HFFc6 (cell line): ENCODE measurements at places on chromosomes 11 and 22.

GRCh38 chr22:40396882-40397281 lies 26.5 kb downstream of the SGSM3 start:
- no peak for DNase-seq

GRCh38 chr11:23284631-23285030 lies 424.4 kb upstream of the CCDC179 start:
- DNase-seq: peak; percentile 32

DNA sequence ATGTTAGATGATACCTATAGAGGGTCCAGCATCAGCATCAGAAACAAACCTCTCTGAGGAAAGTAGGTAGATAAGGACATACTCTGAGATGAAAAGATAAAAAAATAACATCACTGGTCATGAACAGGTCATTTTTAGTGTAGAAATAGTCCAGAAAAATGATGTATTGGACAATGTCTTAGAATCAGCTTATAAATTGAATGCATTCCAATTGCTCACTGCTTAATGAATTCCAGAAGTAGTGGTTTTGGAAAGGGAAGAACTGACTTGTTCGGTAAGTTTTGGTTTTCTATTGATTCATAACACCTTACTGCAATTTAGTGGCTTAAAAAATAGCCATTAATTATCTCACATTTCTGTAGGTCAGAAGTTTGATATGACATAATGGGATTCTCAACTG lies 929.5 kb upstream of the CCDC90B start:
- no peak for DNase-seq

GRCh38 chr11:45113807-45114206 lies 32.6 kb upstream of the PRDM11 start:
- DNase-seq: no peak

DNA sequence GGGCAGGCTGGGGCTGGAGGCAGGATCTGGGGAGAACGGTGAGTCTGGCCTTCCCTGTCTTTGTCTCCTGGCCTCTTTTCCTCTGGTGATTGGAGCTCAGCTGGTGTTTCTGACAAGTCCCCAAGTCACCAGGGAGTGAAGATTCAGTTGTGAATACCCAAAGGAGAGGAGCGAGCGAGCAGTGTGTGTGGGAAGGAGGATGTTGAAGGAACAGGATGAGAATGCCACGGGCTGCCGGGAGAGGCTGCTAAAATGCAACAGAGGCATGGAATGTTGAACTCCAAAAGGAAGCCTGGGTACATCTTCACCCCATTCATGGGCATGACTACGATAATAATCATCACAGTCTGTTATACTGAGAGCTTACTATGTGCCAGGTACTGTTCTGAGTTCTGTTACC lies 163.3 kb downstream of the CEP164 start:
- DNase-seq: no peak

- DNase-seq: no peak
These were observed 43.2 kb downstream of the MACROD1 start for GRCh38 chr11:64122411-64123410.

DNA sequence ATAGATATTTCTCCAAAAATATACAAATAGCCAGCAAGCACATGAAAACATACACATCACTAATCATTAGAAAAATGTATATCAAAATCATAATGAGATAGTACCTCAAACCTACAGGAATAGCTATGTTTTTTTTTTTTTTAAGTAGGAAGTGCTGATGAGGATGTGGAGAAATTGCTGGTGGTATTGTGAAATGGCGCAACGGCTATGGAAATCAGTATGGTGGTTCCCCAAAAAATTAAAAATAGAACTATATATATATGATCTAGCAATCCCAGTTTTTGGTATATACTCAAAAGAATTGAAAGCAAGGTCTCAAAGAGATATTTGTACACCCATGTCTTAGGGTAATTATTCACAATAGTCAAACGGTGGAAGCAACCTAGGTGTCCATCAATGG lies 46.0 kb upstream of the HIPK3 start:
- DNase-seq: no peak

DNA sequence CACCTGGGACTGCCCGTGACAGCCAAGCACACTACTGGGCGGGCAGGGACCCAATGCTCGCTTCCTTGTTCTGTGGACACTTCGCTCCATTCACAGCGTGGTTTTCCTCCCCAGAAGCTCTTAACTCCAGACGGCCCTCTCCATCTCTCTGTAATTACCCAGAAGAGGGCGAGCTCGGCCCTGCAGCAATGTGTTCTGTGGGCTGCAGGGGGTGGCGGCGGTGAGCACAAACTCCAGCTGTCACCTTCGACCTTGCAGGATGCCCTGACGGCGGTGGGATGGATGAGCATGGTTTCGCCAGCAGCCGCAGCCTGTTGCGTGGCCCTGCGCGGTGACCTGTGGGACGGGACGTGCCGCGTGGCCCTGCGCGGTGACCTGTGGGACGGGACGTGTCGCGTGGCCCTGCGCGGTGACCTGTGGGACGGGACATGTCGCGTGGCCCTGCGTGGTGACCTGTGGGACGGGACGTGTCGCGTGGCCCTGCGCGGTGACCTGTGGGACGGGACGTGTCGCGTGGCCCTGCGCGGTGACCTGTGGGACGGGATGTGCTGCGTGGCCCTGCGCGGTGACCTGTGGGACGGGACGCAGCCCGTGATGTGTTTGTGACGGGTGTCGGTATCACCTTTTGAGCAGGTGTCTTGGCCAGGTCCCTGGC lies 1204.7 kb downstream of the BRD1 start:
- DNase-seq: no peak

DNA sequence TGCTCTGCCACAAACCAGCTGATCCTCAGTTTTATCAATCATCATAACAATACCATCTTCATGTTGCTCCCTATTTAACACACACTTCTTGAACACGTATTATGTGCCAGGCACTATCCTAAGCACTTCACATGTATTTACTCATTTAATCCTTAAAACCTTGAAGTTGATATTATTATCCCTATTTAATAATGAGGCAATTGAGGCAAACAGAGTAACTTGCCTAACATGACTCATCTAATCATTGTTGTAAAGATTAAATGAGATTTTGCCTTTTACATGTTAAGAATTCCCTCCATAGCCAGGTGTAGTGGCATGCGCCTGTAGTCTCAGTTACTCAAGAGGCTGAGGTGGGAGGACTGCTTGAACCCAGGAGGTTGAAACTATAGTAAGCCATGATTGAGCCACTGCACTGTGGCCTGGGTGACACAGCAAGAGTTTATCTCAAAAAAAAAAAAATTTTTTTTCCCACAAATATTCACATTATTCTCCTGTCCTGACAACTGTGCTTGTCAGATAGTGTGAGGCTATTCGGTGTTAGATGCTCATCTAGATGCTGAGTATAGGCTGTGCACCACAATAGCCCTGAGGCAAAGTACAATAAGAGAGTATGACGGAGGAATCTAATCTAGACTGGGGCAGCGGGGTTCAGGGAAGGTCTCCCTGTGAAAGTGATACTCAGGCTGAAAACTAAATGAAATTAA lies 13.4 kb downstream of the CKAP5 start:
- DNase-seq: no peak

GRCh38 chr11:98155696-98156095 lies 865.1 kb upstream of the CNTN5 start:
- no peak for DNase-seq

DNA sequence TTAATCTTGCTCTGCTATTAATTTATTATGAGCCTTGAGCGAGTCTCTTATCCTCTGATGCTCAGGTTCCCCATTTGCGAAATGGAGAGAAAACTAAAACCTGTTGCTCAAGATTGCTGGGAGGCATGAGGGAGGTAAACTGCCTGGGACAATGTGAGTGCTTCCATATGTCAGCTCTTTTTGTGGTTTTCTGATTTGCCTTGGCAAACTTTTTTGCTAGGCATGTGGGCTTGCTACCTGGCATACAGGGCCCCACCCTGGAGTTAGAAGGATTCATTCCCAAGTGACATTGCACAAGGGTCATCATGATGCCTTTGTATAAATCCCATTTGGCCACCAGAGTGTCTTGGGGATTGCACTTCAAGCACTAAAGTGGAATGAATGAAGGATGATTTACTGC lies 22.4 kb downstream of the TSPAN18 start:
- DNase-seq: no peak

DNA sequence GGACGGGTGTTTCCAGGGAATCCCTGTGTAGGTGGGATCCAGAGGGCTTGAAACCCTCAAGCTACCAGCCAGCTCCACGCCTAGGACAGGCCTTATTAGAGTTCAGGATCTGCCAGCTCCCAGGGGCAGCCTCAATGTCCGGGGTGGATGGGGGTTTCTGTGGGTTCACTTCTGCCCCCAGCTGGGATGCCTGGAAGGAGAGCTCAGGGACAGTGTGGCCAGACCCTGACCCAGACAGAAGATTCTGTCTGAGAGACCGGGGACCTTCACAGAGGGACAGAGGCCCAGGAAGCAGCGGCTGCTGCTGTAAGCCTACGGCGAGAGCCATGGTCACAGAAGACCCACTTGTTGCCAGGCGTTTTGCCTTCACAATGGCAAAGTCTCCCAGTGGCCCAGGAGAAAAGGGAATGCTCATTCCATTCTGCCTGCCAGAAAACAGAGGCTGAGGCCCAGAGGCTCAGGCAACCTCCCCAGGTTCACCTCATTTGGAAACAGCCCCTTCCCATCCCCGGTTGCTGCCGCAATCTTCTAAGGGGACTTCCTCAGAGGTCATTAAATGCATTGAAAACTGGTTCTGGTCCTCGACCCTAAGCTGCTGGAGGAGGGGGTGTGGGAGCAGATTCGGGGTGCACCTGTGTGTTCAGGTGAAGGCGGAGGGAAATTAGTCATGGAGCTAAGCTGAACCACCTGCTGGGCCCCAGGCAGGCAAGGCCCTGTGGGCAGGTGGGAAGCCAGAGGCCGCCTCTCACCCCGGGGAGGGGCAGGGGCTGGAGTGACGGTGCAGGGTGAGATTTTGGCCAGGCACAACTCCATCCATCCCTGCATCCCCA lies 4.9 kb upstream of the KRTAP5-6 start:
- no peak for DNase-seq

DNA sequence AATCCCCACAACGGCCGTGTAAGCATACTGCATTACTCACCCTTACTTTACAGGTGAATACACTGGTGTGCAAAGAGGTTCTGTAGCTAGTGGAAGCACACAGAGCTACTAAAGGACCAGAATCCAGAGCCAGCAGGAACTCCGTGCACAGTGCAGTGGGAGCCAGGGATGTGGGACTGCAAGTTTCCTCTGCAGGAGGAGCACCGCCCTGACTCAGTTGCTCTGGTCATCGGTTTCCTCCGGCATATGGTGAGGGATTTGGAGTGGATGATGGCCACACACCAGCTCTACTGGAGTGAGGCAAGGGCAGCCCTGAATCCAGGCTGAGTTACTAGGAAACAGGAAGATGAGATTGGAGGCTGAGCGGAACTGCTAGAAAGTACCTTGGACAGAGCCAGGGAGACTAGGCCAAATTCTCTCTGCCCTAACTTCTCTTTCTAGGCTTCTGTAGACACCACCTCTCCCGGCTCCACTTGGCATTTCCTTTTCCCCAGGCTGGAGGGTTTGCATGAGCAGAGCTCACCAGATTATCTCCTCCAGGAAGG lies 18.2 kb upstream of the C22orf42 start:
- DNase-seq: no peak

GRCh38 chr11:124294687-124295086 lies 19.1 kb downstream of the OR8D1 start:
- no peak for DNase-seq

DNA sequence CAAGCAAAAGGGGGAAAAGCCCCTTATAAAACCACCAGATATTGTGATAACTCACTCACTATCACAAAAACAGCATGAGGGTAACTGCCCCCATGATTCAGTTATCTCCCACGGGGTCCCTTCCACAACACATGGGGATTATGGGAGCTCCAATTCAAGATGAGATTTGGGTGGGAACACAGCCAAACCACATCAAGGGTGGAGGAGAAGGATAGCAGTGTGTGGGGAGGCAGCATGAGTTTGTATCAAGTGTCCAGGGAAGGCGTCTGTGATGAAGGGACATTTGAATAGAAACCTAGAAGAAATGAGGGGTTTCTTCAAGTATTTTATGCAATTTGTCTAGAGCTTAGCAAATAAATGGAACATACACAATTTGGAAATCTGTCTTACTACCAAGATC lies 98.2 kb downstream of the SLC1A2 start:
- no peak for DNase-seq

- no peak for DNase-seq
These were observed 29.7 kb upstream of the ANO1 start for GRCh38 chr11:70048279-70049024.

- no peak for DNase-seq
These were observed 28.4 kb upstream of the RFPL3 start for GRCh38 chr22:32329202-32329645.

GRCh38 chr11:57597916-57598830 lies 688 bp downstream of the SERPING1 start:
- no peak for DNase-seq

GRCh38 chr11:107017433-107018218 lies 650 bp downstream of the GUCY1A2 start:
- DNase-seq: no peak

- no peak for DNase-seq
These were observed at the start of gene DESI1 for GRCh38 chr22:41620589-41621098. TSS of gene DESI1 (minus strand) at chr22:41621043. CDS start at chr22:41620839, 204 bp downstream.

DNA sequence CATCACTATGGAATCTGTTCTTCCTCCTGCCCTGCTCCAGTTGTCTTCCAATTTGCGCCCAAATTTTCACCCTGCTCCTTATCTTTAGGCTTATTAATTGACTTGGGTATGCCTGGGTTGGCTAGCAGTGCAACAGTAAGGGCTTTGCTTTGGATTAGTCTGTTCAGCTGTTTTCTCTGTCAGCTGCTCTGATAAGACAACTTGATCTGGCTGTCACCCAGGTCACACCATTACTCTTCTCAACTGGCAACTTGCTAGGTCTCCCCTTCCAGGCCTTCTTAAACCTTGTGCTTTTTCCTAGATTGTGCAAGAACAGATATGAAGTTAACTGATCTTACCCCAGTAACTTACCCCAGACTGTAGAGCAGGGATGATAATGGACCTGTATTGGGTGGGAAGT lies 357.8 kb upstream of the LARGE1 start:
- DNase-seq: no peak

GRCh38 chr11:15161790-15162189 lies 47.1 kb downstream of the INSC start:
- DNase-seq: no peak

GRCh38 chr11:101618709-101619108 lies 34.9 kb upstream of the TRPC6 start:
- no peak for DNase-seq

DNA sequence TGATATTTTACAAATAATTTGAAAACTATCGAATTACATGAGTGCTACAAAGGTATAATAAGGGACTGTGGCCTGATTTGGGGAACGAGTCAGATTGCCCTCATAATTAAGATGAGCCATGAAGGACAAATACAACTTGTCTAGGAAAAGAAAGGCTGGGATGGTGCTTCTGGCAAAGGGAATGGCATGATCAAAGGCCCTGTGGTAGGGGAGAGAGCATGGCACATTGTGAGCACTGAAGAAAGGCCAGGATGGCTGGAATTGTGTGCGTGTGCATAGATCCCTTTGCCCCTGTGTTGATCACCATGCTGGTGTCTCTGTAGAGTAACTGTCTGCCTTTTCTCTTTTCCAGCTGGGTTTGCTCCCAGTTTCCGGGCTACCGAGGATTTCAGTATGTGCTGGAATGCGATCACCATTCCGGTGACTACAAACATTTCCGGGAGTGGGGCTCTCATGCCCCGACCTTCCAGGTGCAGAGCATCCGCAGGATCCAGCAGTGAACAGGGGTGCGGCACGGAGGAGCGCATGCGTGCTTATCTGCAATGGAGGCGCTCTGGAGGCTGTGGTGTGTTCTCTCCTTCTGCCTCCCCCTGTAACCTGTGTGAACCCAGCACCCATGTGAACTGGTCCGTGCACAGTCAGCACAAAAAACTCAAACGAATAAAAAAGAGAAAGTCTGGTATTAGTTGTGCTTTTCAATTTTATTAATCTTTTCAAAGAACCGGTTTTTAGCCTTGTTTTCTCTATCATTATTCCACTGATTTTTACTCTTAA lies 8.4 kb downstream of the CRYBA4 start:
- no peak for DNase-seq

- DNase-seq: no peak
These were observed 5.8 kb downstream of the SLC22A9 start for GRCh38 chr11:63375434-63375833.
